ENCODE measurements at places on chromosomes 5 and 9.

GRCh38 chr9:84893419-84894128, 224.0 kb downstream of the NTRK2 start:
- no peak for DNase-seq

- DNase-seq = no peak
These were observed 121.6 kb downstream of the WNK2 start for GRCh38 chr9:93305497-93306020.

DNA sequence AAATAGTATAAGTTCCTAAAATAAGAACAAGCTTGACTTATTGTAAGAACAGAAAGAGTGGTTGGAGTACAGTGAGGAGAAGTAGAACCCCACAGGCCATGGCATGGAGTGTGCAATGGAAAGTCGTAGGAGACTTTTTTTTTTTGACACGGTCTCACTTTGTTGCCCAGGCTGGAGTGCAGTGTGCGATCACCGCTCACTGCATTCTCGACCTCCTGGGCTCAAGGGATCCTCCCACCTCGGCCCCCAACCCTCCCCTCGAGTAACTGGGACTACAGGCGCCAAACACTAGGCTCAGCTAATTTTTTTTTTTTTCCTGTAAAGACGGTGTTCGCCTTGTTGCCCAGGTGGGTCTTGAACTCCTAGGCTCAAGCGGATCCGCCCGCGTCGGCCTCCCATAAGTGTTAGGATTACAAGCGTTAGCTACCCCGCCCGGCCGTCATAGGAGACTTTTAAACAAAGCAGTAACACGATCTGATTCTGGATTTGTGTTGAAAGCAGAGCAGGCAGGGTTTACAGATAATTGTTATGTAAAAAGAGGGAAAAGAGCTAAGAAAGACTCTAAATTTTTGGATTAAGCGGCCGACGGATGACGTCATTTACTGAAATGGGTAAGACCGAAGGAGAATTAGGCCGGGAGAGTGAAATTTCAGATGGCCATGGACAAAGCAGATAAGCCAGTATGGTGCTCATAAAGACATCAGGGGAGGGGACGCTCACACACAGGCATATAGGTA, 752 bp downstream of the TSTD2 start:
- peak; percentile 88 for DNase-seq

GRCh38 chr9:134297576-134297975, 28.7 kb upstream of the RXRA start:
- DNase-seq = no peak

- peak; percentile 3 for DNase-seq
These were observed 14.2 kb upstream of the PPP1R2B start for GRCh38 chr5:156835905-156836304.

DNA sequence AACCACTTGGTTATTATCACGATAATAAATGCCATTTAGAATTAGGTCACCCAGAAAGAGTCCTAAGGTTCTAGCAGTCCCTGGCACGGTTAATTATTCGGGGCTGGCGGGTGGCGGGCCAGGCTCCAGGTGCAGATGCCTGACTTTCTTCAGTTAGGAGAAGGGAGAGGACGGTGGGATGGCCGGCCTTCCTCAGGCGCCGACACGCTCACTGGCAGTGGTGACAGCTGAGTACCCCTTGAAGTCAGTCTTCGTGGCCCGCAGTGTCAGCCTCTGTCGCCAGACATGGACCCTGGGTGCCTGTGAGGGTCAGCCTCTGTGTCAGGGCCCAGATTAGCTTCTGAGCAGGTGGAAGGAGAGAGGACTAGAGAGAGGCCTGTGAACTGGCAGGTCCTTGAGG, 21.1 kb upstream of the EXOC3 start:
- DNase-seq = no peak

GRCh38 chr9:95770653-95771131, 104.8 kb upstream of the ERCC6L2 start:
- no peak for DNase-seq

DNA sequence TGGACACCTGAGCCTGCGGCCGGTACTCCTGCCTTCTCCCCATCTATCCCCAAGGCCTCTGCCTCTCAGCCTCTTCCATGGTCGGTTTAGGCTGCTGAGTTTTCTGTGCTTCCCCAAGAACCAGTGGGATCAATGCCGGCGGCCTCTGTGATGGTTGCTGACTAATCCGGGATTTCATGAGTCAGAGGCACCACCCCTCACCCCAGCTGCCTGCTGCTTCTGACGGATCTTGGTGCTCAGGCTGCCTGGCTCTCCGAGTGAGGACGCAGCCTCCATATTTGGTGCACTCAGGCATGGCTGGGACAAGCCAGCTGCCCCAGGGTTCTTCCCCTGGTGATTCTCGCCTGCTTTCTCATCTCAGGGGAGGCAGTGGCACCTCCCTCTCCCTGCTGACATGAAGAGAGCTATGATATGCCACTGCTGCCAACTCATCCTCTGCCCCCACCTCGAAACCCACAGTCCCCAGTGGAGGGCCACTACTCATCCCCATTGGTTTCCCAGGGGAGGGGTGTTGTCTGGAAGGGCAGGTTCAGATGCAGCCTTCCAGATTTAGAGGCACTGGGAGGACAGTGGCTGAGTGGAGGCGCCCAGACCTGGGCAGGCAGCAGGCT, 3.3 kb upstream of the MAN1B1 start:
- peak; percentile 95 for DNase-seq

GRCh38 chr9:130672933-130673615, 8.7 kb downstream of the PRDM12 start:
- DNase-seq = no peak

GRCh38 chr5:107592515-107592914, 78.2 kb downstream of the EFNA5 start:
- no peak for DNase-seq

DNA sequence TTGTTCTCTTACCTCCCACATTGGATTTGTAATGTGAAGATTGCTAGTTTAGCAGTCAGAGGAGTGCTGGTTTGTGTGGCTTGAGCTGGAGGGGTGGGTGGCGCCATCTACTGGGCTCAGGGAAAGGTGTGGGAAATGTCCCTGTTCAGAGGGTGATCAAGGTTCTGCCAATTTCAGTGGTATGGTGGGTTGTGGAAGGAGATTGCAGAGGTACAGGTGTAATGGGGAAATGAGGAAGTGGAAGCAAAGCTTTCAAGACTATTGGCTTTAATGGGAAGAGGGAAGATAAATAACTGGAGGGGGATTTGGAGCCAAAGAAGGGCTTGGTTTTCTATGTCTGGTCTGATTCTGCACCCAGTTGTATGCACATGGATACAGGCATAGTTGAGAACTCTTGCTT, 76.4 kb downstream of the OSMR start:
- DNase-seq = peak; percentile 47

DNA sequence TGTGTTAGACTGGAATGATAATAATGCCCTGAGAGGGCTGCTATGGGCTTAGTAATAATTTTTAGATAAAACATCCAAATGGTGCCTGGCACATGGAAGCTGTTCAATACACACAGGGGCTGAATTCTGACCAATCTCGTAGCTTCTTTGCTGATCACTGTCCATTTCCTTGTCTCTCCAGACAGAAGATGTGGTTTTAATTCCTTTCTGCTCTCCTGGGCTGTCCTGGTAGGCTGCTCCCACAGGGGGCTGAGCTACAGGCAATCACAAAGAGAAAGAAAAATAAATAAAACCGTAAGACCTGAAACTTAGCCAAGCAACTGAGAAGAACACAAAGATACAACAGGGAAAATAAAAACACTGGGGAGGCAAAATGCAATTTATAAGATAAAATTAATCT, 136.5 kb downstream of the CDK5RAP2 start:
- DNase-seq = peak; percentile 75

GRCh38 chr9:76419782-76420380, 25.7 kb upstream of the RFK start:
- DNase-seq = peak; percentile 21

DNA sequence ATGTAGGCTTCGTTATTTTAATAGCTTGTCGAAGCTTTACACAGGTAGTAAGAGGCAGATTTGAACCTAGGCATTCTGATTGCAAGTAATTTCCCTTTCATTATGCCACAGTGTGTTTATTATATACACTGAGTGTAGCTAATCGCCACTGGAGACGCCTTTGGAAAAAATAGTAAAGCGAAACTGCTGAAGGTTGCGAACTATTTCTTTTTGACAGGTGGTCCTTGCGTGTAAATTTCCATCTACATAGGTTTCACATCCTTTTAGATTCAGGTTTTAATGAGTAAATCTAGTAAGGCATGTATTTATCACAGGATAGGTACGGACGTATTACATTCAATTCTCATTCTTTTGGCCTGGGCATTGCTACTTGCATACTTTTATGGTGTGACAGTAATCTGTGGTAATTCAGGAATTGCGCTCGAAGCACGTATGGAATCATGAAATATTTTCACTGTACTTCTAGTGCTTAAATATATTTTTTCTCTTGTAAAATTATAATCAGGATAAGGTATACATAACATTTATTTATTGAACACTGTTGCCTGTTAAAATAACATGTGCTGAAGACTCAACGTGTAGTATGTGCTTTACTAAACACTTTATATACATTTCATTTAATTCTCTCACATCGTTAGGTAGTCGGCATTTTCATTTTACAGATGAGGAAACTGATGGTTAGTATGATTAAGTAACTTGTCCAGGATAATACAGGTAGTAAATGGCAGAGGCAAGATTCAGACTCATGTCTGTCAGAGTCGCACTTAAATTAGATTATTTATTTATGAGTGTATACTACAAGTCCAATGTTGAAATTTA, 1.8 kb downstream of the MARCHF6 start:
- DNase-seq = peak; percentile 77

DNA sequence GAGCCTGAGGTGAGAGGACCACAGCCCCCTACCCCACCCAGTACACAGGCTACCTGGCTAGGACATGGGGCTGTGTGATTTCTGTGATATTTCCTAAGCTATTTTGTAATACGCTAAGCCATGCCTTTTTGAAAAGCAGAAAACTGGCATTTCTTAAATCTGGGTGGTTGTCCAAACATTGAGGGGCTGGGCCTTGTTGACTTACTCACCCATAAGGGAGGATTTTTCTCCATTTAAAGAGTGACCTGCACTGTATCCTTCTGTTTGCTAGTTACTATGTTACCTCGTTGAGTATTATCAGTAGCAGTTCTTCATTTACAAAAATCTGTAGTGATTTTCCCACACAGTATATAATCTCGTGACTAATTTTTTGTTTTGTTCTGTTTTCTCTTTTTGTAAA, 117.5 kb upstream of the OTULINL start:
- DNase-seq = no peak

- DNase-seq = no peak
These were observed 42.7 kb upstream of the NCS1 start for GRCh38 chr9:130129432-130130061.

DNA sequence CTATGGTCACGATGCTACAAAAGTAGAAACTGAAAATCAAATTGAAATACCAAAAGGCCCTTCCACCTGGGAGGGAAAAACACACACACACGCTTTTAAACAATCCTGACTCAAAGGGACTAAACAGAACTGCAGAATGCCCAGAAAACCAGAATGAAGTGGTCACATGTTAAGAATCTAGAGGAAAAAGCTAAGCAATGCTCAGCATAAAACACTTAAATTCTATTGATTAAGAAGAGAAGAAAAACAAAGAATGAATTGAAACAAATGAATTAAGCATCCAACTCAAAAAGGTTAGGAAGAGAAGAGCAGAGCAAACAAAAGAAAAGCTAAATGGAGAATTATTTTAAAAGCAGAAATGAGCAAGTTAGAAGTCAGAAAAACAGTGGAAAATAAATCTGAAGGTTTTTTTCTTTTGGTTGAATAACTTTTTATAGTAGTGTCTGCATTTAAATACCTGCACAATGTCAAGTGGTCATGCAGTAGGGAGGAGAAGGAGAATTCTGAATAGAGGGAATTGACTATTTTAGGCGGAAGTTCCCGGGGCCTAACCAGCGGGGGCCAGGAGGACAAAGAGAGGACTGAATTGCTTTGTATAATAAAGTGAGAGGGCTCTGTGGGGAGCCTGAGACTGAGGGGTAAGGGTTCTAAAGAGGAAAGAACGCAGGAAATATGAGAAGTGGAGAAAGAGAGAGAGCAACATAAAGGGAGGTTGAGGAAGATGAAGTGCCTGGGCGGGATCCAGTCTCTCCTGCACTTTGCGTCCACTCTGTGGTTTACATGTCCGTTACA, 146.8 kb downstream of the ATPSCKMT start:
- no peak for DNase-seq

DNA sequence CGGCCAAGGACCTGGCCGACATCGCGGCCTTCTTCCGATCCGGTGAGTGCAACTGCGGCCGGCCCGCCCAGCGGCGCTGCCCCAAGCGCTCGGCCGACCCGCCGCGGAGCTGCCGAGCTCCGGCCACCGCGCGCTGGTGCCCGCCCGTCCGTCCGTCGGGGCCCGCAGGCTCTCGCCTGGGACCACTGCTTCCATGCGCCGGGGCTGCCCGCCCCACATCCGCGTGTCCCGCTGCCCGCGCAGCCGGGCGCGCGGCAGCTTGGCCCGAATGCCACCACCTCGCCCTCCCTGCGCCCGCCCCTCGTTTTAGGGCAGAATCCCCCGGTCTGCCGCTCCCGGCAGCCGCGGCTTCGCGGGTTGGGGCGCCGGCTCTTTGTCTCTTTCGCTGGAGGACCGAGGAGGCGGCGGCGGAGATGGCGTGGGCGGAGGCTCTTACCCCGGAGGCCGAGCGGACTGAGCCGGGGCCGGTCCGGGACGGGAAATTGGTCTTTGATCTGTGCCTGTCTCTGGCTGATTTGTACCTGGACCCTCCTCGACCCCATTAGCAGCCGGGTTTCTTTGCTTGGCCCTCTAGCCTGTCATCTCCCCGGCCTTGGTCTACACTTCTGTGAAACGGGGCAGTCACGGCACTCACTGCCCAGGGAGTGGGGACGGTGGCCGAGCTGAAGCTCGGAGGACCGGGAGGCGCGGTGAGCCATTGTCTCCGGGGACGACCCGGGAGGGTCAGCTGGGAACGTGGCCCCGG, 871 bp downstream of the TRIO start:
- DNase-seq = peak; percentile 70

- no peak for DNase-seq
These were observed 97.8 kb upstream of the CPLX2 start for GRCh38 chr5:175773534-175774070.

- DNase-seq = peak; percentile 42
These were observed 346.7 kb downstream of the EFNA5 start for GRCh38 chr5:107324071-107324470.

DNA sequence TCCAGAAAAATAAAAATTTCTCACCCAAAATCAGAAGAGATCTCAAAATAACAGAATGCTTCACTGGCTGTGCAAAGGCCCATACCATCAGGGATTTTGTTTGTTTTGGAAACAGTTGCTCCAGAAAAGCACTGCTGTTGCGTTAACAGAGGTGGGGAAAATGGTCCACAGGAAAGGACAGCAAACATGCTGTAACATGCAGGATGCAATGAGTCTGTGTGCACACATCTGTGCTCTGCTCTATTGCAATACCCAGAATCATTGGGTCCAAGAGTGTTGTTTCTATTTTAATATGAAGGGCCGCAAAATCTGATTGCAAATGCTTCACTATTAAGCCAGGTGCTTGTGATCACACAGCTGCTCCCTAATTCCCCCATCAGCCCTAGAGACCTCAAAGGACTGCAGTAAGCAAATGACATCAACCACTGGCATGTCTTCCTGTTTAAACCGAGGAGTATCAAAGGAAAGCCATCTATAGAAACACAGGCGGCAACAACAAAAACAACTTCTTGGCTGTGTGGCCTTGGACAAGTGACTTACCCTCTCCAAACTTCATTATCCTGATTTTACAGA, 141.0 kb downstream of the DCP2 start:
- DNase-seq = no peak

Data from adipocyte (in vitro differentiated cells).